NCI-H2171 treated with DMSO at 0.1 percent for 48 hours (cell line): ENCODE measurements at places on chromosomes 1 and 21.

DNA sequence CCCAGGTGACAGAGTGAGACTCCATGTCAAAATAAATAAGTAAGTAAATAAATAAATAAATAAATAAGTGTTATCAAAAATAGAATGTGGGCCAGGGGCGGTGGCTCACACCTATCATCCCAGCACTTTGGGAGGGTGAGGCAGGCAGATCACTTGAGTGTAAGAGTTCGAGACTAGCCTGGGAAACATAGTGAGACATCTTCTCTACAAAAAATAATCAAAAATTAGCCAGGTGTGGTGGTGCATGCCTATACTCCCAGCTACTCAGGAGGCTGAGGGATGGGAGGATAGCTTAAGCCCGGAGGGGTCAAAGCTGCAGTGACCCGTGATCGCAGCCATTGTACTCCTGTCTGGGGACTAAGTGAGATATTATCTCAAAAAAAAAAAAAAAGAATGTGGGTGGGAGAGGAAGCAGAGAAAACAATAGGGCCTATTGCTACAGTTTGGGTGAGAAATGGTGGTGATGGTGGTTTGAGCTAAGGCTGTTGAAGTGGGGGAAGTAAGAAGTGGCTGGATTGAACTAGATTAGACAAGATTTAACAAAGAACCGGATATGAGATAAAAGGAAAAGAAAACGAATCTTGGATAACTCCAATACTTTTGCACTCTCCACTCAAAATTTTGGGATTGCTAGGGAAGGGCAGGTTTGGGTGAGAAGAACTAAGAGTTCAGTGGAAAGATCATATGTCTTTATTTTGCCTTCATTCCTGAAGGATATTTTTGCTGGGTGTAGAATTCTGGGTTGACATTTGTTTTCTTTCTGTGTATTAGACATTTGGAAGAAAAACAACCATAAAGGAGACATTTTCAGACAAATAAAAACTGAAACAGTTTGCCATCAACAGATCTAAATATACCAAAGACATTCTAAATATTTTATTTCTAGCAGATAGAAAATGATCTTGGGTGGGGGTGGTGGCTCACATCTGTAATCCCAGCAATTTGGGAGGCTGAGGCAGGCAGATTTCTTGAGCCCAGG lies 57.1 kb upstream of the SPOCD1 start:
- no peak for DNase-seq

DNA sequence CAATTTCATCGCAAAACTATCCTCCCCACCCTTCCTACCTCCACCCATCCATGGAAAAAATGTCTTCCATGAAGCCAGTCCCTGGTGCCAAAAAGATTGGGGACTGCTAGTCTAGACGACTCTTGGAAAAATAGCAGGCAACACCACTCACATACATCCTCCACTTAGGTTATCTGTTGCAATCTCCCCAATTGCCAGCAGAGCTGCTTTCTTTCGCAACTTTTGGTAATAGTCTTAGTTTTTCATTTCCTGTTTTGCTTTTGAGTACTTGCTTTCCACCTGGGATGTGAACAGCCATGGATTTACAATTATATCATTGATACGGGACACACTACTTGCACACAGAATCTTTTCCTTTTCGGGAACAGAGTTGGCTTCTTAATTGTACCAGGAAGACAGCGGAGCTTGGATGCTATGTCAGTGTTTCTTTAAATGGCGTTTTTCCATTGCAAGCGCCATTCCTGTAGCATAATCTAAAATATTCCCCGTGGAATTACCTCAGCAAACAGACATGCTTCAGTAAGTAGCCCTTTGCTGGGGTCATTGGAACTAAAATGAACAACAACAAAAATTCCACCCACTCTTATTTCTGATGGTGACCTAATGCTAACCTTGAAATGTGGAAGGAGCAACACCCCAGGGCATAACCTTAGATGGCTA lies 183.3 kb upstream of the ADGRL2 start:
- DNase-seq = no peak

- no peak for DNase-seq
These were observed 999 bp downstream of the THAP3 start for GRCh38 chr1:6625584-6626149.

DNA sequence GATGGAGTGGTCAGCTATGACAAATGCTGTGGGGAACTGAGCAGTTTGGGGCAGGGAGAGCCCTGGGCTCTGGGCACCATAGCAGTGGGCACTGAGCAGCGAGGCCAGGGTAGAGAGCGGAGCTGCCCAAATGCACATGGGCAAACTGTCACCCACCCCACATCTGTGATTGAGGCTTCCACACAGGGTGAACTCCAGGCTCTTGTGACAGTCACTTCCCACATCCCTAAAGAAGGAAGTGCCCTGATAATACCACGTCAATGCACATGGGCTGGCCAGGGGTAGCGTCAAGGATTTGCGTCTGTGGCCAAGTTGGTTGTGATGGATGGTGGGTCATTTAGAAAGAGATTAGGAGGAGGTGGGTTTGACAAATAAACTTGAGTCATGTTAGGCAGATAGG lies 2.6 kb upstream of the GUCA2B start:
- no peak for DNase-seq

GRCh38 chr1:157965584-157965983 lies 27.9 kb upstream of the KIRREL1 start:
- DNase-seq = no peak

DNA sequence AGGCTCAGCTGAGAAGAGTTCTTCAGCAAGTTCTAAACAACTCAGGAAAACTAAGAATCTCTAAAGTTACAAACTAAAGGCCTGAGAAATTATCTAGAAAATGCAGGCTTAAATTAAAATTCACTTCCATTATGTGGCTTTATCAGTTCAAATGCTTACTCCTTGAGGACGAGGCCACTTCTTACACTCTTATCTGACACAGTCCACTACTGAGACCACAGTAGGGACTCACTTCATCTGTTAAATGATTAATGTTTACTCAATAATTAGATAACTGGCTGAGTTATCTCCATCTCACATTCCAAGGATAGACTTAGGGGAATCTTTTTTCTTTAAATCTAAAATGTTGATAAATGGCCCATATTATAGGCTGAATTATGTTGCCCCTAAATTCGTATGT lies 1.6 kb downstream of the C1orf141 start:
- no peak for DNase-seq

DNA sequence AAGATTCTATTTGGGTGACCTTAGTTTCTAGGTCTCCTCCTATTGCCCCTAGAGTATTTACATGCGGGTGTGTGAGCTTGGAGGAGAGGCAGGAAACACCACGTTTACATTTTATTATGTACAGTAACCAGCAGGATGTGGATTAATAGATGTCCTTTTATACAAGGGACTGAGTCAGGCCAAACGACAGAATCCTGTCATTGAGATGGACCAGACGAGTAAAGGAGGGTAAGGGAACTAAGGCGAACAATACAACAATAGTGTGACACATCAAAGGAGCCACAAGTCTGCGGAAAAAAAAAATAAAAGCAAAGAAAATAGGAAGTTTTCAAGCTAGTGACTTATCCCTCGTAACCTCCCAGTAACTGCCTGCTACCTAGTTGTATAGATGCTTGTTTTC lies 151.1 kb downstream of the GABPA start:
- DNase-seq = no peak

- DNase-seq = no peak
These were observed 3.4 kb downstream of the S100A16 start for GRCh38 chr1:153609585-153609907.

DNA sequence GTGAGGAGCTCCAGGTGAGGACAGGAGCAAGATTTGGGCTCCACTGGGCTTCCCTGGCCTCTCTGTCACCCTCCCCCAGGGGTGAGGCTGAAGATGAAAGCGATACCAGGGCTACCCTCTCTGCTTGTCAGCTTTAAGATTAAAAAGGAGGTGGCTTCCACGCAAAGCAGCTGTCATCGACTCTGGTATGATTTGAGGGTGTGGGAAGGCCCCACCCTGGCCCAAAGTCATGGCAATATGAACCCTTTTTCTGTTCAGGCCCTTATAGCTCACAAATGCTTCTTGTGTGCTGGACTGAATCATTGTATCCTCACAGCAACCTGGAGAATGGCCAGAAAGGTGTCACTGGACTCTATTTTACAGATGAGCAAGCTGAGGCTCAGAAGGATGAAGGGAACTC lies 41.6 kb downstream of the NUAK2 start:
- DNase-seq = no peak

GRCh38 chr1:210588946-210589345 lies 260.2 kb downstream of the HHAT start:
- no peak for DNase-seq

DNA sequence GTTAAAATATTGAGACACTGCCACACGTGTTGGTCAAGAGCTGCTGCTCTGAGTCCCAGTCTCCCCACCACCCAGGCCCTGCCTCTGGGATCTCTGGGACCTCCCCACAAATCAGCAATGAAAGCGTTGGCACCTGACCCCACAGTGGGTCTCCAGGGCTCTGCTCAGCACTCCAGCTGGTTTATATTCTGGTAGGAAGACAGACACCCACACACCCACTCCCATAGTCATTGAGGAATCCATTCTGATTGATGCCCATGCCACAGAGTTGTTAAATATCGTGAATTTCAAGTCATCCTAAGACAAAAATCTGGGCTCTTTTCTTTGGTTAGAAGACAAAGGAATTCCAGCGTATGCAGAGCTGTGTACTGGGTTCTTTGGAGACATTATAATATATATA lies 91.6 kb downstream of the KIF26B start:
- DNase-seq = no peak
